ENCODE measurements at places on chromosomes 3 and 15.
A peak's percentile ranks its signal among the peaks of the same experiment; 100 is the strongest.

DNA sequence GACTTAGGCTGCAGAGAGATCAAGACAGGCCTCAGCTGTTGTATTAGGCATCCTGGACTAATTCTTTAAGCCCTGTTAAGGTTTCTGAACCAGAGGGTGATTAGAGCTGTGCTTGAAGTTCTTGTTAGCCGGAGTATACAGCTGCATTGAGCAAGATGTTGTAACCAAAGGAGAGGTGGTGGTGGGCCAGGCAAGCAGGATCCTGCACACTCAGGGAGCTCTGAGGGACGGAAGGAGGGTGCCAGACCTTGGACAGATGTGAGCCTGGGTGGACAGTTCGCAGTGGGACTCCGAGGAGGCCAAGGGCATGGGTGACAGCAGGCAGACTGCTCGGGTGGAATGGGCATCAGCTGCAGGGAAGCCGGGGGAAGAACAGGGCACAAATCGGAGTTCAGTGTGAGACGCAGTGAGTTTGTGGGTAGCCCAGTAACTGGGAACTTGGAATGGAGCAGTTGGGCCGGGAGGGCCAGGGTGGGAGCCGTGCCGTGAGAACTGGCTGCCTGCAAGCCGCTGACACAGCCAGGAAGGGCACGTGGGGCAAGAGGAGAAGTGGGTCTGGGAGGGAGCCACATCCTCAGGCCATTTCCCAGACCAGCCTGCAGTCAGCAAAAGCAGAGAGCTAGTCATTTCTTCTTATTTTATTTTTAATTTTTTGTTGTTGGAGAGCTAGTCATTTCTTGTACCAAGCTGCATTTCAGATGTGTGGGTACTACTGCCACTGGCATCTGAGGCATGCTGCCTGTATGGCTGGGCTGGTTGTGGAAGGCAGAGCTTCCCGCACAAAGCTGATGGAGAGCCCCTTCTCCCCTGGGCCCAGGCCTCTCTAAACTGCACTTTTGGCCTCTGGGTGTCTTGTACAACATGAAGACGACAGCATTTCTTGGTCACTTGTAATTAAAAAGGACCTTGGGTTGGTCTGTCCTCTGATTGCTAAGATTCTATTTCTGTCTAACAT lies 61.0 kb downstream of the PGPEP1L start:
- DNase-seq, result no peak

DNA sequence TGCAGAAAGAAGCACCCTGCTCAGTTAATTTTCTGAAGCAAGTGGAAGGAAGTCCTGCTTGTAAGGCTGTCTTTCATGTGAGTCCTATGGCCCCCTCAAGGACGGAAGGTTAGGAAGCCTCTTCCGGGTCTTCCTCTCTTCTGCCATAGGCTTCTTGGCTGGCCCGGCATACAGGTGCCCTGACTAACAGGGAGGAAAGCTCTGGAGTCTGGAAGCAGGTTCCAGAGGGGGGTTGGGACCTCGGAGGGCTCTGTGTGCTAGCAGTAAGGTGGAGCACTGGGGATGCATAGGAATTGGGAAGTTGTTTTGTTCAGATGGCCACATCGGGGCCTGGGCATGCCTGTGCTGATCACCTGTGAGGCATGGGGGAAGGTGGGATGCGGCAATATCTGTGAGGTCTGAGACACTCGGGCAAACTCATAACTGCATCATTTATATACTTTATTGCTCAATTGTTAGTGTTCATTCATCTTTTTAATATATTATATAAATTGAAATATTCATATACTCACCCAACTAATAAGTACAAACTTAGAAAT lies 49.6 kb downstream of the TRAK1 start:
- DNase-seq, result no peak

DNA sequence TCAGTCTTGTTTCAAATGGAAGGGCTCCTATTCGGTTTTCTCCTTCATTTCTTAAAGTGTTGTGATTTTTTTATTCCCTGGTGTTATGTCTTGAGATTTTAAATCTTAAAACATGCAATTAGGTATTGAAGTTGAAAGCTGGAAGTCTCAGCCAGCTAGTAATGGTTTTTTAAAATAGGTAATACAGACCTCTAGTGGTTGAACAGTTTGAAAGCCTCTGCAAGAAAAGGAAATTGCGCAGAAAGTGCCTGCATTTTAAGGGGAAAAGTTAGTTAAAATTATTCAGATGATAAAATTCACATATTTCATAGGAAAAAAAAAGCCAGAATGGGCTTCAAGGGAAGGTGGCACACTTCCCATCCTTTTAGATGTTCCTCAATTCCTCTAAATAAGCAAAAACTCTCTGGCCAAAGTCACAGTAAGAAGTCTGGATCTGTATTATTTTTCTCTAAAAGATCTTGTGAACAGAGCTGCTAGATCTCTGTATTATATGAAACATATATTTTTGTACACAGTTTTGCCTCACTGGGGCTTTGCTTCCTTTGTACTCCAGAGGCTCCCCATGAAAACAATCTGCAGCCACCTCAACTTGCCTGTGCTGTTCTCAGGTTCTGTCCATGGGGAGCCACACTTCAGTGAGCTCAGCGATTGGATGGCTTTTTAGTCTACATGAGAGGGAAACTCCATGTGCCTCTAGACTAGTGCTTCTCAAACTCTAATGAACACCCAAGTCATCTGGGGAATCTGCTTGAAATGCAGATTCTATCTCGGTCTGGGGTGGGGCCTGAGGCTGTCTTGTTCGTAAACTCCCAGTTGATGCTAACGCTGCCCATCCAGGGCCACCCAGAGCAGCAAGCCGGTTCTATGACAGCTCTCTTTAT lies 21.5 kb downstream of the AGTR1 start:
- no peak for DNase-seq

DNA sequence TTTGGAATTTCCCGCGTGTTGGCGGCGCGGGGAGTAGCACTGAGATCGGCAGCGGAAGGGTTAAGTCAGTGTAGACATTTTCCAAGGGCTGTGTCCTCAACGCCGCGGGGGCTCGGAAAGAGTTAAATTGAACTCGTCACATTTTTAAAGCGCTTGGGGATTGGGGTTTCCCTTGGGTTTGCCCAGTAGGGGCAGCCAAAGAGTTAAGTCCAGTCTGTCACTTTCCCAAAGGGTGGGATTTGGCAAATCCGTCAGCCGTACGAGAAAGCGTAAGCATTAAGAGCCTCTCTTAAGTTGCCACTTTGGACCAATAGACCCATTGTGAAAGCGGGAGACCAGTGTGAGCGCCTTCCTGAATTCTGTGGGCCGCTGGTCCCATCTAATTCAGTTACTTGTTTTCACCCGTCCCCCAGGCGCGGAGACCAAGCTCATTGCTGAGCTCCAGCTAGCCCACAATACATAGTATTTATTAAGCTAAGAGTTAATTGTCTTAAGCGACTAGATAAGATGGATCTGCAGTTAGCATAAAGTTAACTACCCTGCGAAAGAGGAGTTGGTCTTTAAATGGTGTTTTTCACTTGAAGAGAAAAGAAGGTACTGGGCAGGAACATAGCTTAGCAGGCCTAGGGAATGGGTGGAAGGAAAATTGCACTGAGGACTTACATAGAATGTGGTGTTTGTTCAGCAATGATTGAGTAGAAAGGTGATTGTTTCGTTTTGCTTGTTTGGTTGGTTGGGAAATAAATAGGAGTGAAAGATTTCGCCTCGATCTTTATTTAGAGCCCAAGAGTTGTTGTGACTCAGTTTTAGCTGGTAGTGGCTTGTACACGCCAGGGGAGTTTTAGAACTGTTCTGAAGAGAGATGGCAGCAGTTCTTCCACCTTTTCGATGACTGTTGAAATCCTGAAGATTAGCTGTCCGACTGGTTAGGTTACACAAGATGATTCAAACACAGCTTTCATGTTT lies 932 bp downstream of the ARL8B start:
- peak; percentile 57 for DNase-seq

- DNase-seq, result no peak
These were observed 47.9 kb downstream of the TNK2 start for GRCh38 chr3:195860456-195860855.

- DNase-seq, result no peak
These were observed 698.7 kb downstream of the NTRK3 start for GRCh38 chr15:87557881-87558280.

GRCh38 chr3:160434071-160434470 lies 15.5 kb downstream of the TRIM59 start:
- no peak for DNase-seq

DNA sequence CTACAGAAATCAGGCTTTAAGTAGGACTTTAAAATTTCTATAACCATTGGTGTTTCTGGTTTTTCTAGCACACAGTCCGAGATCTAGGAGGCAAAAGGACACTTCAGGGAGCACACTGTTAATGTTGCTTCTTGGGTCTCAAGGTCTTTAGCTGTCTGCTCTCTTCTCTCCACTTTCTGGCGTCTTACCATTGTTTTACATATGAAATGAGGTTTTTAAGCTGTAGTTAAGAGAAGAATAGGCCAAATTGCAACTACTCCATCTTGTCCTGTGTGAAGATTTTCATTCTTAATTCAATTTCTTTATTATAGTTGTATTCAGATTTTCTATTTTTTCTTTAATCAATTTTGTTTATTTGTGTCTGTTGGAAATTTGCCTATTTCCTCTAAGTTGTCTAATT lies 151.4 kb downstream of the WNT7A start:
- DNase-seq, result no peak

GRCh38 chr3:156906275-156906674 lies 80.1 kb downstream of the LEKR1 start:
- DNase-seq, result no peak

GRCh38 chr15:50066202-50066601 lies 52.8 kb downstream of the ATP8B4 start:
- no peak for DNase-seq

DNA sequence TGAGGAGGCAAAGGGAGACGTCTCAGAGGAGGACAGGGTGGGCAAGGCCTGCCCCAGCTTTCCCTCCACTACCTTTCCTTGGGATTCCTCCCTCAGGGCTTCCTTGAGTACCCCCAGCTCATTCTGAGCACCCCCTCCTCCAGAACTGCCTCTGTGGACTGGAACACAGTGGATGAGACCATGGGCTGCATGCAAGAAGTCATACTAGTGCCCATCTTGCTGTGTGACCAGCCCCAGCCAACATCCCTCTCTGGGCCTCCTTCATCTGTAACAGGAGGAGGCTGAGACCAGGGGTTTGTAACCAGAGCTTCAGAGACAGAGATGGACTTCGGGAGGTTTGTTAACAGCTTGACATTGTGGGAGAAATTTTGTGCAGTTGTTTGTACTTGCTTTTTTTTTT lies 25.6 kb downstream of the FEM1B start:
- no peak for DNase-seq

DNA sequence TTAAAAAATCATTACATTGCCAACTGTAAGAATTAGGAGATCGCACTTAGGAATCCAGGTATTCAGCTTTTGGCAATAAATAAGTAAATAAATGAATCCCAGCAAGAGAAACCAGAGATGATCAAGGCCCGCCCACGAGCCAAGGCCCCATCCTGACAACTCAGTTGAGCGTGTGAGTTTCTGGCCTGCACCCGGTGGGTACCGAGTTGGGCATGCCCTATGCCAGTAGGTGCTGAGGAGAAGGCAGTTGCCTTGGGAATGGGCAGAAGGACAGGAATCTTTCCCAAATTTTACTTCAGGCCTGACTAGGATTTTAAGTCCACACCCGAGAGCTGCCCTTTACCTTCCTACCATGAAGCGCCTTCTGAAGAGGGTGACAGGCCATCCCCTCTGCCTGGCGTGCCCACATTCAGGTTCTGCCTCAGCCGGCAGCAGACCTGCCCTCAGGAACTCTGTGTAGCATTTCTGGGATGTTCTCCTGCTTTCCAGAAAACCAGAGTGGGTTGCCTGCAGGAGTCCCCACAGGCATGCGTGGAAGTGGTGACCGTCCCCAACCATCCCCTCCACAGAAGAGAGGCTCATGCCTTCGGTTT lies 99.3 kb upstream of the ALDH1A3 start:
- no peak for DNase-seq

GRCh38 chr15:57236561-57237300 lies 139.6 kb upstream of the CGNL1 start:
- DNase-seq, result no peak

- no peak for DNase-seq
These were observed 75.7 kb upstream of the SLC4A7 start for GRCh38 chr3:27559835-27560234.

DNA sequence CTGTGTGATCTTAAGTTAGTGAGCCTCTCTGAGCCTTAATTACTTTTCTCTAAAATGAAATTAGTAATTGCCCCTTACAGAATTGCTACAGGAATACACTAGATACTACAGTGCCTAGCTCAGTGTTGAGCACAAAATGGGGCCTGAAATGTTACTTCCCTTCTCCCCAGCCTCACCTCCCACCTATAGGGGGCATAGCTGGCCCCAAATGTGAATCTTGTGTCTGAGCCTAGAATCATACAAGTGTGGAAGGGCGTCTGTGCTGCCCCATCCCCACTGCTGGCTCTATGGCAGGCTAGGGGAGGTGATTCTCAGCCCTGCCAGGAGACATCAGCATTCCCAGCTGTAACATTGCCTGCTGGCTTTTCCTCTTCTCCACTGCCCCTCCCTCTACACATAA lies 42.7 kb downstream of the IFT122 start:
- DNase-seq, result no peak

DNA sequence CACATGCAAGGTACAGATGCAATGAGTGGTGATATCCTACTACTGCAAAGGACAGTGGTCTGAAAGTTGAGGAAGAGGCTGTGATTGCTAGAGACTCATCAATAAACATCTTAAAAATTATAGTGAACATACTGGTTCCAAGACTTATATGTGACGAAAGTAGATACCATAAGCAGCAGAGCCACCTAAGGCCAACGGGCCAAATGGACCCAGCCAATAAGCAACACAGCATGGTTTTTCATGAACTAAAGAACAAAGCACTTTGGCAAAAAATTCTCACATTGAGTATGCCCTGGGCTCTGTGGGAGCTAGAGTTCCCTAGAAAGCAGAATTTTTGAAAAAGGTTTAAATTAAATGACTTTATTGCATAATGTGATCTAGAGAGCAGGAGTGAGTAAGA lies 272.1 kb downstream of the SI start:
- no peak for DNase-seq

DNA sequence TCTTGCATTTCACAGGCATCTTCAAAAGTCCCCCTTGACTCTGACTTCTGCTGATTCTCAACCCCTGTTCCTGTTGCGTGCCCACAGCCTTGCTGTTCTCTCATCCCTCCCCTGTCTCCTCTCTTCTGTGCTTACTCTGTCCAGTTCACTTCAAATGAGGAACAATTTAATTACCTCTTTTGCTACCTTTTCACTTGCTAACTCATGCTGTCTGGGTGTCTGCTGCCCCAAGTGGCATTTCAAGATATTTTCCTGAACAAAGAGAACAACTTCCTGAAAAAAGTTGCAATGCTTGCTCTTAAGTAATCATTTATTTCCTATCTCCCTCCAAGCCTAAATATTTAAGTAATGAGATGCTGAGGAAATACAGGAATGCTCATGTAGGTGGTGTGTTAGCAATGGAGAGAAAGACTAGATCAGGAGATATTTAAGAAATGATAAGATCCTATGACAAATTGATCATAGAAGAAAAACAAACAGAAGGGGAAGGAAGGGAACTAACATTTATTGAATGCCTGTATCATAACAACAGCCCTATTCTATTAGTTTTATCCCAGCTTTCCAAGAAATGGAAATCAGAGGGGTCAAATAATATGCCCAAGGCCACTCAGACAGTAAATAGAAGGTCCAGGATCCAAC lies 42.2 kb downstream of the SV2B start:
- peak; percentile 42 for DNase-seq

GRCh38 chr3:36575241-36575640 lies 189.1 kb downstream of the DCLK3 start:
- DNase-seq, result no peak

All from GM12865 (cell line).